ENCODE measurements at places on chromosomes 16 and 17. TPM values are rescaled to one million over a fixed set of nuclear protein-coding genes. Genes with fewer than 3 reads are reported as not detected.

- no peak for DNase-seq
Observed at GRCh38 chr17:51017270-51017669, 103.4 kb downstream of the SPAG9 start.

The G6PC1 gene
- total RNA-seq: not detected

GRCh38 chr16:1493746-1494094 lies 560 bp downstream of the TELO2 start:
- DNase-seq: no peak

The ACACA gene
- 89.8 TPM for total RNA-seq

DNA sequence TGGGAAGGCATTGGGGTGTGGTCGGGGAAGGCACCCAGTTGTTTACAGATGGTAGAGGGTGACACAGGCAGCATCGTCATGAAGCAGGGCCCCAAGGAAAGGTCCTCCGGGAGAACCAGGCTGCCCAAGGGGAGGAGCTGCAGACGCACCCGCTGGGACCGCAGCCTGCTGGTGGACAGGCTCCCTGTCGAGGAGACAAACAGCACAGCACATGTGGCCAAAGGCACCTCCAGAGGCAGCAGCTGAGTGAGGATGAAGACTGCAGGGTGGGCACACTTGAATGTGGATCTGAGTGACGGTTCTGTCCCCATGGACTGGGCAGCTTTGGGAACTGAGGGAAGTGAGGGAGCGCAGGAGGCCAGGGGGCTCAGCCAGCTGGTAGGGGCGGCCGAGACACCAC lies 12.4 kb downstream of the CHMP1A start:
- DNase-seq: no peak

DNA sequence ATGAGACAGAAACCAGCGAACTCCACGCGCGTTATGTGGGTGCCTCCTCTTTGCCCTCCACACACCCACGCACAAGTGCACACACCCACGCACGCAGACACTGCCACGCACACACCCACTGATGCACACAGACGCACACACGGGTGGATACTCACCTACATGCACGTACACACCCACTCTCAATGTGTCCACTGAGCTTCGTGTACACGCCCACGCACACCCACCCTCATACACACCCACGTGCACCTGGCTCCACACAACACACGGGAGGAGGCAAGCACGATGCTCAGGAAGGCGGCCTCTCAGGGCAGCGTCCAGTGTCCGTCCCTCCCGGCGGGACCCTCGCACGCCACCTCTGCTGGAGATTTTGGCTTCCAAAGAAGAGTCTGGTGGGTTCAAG lies 4.2 kb downstream of the RFNG start:
- no peak for DNase-seq

DNA sequence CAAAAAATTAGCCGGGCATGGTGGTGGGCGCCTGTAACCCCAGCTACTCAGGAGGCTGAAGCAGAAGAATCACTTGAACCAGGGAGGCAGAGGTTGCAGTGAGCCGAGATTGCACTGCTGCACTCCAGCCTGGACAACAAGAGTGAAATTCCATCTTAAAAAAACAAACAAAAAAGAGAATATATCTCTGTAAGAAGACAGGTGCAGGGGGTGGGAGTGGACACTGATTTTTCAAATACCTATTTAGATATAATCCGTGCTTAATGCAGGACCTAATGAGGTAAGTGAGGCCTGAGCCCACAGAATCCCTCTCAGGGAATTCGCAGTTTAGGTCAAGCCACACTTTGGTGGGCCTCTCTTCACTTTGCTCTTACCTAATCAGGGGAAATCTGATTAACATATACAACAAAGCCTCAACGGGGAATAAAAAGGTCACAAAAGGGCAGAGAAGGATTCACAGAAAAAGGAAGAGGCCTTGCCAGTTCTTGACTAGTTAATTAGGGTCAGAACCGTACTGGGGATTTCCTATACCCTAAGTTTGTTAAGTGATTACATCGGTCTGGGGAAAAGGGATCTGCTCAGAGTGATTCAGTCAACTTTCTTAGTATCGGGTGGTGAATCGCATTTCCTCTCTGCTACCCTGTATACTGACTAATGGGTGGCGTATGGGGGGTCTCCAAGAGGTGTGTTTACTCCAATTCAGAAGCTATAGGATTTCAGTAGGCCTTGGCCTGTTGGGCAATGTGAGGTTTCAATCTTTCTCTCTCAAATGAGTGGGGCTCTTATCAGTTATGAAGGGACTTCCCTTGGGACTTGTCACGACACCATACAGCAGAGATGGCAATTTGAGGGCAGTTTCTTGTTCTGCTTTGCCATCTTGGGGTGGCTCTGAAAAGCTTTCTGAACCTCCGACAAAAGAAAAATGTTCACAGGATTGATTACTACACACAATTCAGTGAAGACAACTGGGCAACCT lies 1.9 kb upstream of the NFAT5 start:
- peak; percentile 68 for DNase-seq

DNA sequence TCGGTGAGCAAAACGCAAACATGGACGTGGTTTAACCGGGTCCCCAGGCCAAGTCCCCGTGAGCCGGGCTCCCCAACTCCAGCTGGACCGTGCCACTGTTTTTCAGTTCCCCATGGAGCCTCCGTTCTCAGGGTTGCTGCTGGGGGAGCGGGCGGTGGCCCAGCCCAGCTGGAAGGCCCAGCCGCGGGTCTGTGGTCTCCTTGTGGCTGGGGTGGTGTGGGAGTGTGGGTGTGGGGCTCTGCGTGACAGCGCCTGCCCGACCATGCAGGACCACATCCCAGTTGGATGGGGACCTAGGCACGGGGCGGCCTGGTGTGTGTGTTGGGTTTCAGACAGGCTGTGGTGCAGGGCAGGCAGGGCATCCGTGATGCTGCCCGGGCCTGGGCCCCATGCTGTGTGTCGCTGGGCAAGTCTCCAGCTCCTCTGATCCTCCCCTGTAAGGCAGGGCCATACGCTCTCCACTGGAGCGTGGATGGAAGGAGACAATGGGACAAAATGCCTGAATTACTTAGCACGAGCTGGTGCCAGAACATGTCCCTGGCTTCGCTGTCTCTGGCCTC lies 40.3 kb downstream of the COX4I1 start:
- no peak for DNase-seq

DNA sequence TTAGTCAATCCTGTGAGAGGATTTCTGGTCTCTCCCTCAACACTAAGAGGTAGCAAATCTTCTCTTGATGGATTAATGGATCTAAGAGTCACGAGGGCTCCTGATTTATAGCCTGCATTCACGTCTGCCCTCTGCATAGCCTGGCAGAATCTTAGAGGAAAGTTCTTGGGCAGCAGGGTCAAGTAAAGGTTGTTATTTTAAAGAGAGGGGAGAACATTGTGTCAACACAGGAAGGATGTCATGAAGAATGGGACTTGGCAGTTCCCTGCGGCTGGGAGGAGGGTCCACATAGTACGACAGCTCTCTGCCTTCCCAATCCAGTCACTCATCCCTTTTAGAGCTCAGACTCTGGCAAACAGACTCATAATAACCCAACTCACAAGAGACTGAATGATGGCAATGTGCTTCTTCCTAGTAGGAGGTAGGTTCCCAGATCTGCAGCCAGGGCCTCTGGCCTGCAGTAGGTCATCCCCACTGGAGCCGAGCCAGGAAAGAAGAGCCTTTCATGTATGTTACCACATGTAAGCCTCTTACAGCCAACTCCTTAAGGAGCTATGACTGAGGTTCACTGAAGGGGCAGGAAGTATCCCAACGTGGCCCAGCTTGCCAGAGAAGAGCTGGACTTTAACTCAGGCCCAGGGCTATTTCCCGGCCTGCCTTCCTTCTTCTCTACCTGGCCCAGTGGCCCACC lies 25.4 kb upstream of the RPTOR start:
- no peak for DNase-seq

DNA sequence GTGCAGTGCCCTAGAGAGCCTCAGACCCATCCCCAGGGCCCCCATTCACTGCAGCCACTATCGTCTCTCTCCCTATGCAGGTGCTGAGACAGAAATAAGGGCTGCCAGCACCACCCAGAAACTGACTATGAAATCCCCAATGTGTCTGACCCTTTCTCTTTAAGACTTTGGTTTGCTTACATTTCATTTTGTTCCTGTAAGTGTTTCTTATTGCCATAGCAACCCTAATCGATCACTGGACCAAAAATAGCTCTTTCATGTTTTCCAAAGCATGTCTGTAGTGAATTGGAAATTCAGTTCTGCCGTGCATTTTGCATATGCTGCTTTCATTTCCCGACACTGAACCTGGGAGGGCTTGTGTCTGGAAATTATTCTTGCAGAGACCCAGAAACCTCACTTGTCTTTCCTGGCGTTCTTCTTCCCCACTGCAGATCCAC lies 148.7 kb upstream of the NOL11 start:
- no peak for DNase-seq

GRCh38 chr17:9862220-9862619 lies 36.5 kb downstream of the GLP2R start:
- DNase-seq: no peak

DNA sequence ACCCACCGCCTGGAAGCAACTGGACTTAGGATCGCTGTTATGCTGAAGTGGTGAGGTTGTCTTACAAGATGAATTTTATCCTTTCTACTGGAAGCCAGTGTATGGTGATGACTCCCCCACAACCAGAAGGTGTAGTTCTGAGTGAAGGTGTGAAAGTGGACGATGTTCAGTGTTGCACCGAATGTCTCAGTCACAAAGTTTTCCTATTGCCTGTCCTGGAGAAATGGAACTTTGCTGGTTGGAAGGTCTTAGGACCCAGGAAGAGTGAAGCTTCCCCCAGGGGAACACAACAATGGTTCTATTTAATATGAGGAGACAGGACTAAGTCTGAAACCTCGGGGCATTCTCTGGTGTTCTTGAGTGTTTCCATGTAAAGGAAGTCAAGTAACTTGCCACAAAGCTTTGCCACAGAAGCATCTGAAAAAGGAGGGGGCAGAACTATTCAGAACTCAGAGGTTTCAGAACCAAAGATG lies 44.2 kb downstream of the USP22 start:
- DNase-seq: no peak

The PLCD3 gene
- 60.8 TPM for total RNA-seq

GRCh38 chr16:75687361-75687760 lies 10.6 kb upstream of the CPHXL2 start:
- no peak for DNase-seq

The NBR1 gene
- 68.0 TPM for total RNA-seq

The KRTAP9-2 gene
- not detected for total RNA-seq

GRCh38 chr16:70162041-70162451 lies 11.5 kb upstream of the CLEC18C start:
- DNase-seq: peak; percentile 19

GRCh38 chr17:34171245-34171818 lies 83.8 kb upstream of the CCL2 start:
- no peak for DNase-seq

DNA sequence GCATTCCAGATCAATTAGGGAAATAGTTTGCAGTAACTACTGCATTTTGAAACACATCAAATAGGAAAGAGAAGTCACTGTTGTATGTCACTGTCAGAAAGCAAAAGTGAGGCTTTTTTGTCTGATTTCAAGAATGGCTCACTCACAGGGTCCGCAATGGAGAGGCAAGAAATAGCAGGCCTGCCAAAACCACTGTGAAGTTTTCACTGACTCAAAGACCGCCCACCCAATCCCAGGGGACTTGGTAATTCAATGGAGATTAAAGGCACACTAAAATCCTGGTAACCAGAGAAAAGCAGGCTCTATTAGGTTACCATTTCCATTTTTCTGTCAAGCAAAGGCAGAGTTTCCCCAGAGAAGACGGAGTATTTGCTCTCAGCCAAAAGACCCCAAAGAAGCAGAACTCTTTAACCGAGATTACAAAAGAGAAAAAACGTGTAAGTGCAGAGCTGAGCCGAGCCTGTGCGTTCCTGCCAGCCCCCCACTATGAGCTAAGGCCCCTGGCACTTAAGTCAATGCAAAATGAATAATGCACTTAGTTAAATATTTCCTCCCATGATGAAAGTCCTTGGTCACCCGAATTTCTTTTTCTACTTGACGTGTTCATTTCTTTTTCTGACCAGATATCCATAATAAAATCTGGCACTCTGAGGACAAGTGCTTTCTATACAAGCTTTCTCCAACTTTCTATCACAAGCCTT lies 57.0 kb downstream of the FOXL1 start:
- DNase-seq: no peak

- DNase-seq: no peak
Observed at GRCh38 chr17:75482098-75482942, 25.9 kb downstream of the TMEM94 start.

The SULT1A1 gene
- total RNA-seq: 1.6 TPM

DNA sequence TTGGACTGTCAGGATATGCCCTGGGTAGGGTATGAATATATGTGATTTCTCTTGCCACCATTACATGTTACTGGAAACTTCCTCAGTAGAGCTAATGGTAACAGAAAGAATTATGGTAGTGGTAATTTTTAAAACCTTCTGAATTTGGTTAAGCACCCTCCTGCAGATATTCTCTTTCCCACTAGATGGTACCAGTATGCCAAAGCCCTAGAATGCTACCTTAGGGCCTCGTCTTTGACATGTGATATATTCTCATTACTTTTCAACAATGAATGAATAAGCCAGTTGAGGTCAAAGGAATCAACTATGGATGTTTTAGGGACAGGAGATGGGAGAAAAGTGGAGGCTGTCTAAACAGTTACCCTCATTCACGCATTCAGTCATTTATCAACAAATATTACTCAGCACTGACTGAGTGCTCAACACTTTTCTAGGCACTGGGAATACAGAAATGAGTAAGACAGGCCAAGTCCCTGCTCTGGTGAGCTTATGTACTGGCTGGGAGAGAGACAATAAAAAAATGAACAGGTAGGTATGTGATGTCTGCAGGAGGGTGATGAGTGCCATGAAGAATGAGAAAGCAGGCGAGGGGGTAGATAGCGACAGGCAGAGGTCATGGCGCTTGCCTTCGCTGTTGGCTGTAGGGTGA lies 14.7 kb downstream of the CDH13 start:
- no peak for DNase-seq

The EVI2B gene
- total RNA-seq: 0.25 TPM

- no peak for DNase-seq
Observed at GRCh38 chr17:57096472-57097202, 11.6 kb downstream of the AKAP1 start.

- DNase-seq: peak; percentile 97
Observed at GRCh38 chr17:63786971-63787711, 13.2 kb downstream of the DDX42 start.

Measured in foreskin keratinocyte (primary cell).